Left kidney (tissue), 8 donors: ENCODE measurements at places on chromosomes 5 and 9. TPM values are rescaled to one million over a fixed set of nuclear protein-coding genes. Genes with fewer than 3 reads are reported as not detected.

ECSCR gene
- polyA plus RNA-seq, result 21.9 TPM

LRRC26 gene
- not detected for polyA plus RNA-seq

CCDC180 gene
- 30.0 TPM for polyA plus RNA-seq

HTR4 gene
- polyA plus RNA-seq, result not detected

EIF4E1B gene
- polyA plus RNA-seq, result not detected

PLPPR1 gene
- polyA plus RNA-seq, result 18.5 TPM

BTNL3 gene
- not detected for polyA plus RNA-seq

SLC4A9 gene
- 26.9 TPM for polyA plus RNA-seq

PHF24 gene
- 0.33 TPM for polyA plus RNA-seq

AK6 gene
- 84.9 TPM for polyA plus RNA-seq

DMRT2 gene
- polyA plus RNA-seq, result 2.0 TPM

DNAH5 gene
- 2.0 TPM for polyA plus RNA-seq

ENTPD8 gene
- polyA plus RNA-seq, result 0.33 TPM

MARCOL gene
- polyA plus RNA-seq, result not detected

CCNH gene
- polyA plus RNA-seq, result 55.8 TPM

SHISAL2B gene
- polyA plus RNA-seq, result 0.27 TPM

ZNF462 gene
- 37.9 TPM for polyA plus RNA-seq

CNTFR gene
- 34.6 TPM for polyA plus RNA-seq

PCSK1 gene
- polyA plus RNA-seq, result 0.38 TPM

NSG2 gene
- polyA plus RNA-seq, result 0.35 TPM

PLPP1 gene
- polyA plus RNA-seq, result 78.4 TPM

INSL6 gene
- 0.60 TPM for polyA plus RNA-seq
